ENCODE measurements at places on chromosomes 4 and X.
A peak's percentile ranks its signal among the peaks of the same experiment; 100 is the strongest.

DNA sequence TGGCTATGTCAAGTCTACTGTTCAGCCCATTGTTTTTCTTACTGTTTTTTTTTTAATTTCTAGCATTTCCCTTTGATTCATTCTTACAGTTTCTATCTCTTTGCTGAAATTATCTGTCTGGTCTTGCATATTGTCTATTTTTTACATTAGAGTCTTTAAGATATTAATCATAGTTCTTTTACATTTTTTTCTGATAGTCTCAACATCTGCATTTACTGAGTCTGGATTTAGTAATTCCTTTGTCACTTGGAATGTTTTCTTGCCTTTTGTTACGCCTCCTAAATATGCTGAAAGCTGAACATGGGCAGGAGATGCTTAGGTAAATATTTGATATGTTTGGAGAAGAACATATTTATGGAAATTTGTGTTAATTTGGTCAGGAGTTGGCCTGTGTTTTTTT lies 10.4 kb downstream of the JADE3 start:
- no peak for DNase-seq

- no peak for DNase-seq
These were observed 203.7 kb upstream of the NWD2 start for GRCh38 chr4:37040816-37041215.

DNA sequence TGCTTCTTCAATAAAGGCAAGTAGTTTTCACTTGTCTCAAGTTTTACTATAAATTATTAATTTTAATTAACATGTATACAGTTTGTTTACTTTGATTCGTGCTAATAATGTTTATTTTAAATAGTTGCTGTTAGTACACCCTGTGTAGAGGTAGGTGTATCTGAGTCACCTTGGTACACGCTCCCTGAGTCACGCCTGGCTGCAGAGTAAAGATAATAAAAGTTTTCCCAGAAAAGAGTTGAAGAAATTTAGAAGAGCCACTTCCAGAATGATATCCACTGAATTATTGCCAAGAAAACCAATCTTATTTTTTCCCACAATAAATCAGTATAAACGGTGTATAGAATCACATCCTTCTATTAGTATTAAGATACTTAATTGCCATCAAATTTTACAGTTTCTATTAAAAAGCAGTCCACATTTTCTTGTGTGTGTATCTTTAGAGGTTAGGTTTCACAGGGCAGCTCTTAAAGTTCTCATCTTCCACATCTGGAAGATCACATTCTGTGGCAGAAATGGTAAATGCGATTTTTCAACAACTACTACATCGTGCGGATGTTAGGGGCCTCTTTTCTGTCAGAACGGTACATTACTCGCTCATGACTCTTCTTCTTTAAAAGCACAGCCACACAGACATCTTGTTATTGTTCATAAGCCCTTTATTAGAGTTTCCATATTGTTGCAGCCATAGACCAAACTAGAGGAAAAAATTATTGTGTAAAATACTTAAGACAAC lies 55.4 kb downstream of the HADH start:
- no peak for DNase-seq

DNA sequence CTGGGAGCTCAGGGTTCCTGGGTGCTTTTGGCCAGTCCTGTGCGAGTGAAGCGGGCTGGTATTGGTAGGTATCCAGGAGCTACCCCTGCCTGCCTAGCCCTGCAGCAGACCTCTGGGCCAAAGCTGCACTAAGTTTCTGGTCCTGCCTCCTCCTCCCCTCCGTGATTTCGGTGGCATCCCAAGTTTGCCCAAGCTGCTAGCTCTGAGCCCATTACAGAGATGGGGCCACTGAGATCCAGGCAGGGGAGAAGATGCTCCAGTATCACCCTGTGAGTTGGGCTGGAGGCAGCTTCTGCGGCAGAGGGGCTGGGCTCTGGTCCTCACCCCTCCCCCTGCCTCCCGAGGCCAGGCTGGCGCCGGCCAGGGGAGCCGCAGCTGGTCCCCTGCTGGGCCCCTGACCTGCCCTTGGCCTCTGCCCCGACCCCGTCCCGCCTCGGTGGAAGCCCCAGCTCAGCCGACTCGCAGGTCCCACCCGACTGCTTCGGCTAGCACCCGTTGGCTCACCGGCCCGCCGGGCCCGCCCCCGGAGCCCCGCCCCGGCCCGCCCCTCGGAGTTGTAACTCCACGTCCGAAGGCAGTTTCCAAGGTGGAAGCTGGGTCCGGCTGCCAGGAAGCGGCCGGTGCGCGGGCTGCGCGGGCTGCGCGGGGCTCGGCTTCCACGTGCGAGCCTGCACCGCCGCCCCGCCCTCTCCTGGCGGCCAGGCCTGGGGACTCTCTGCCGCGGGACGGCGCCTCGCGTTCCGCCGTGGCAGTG lies at the start of gene DUSP9:
DUSP9 (plus strand) TSS at position 584 of the 754 bp plus-strand sequence. CDS start 751 bp downstream, outside the sequence.
- DNase-seq: no peak

- no peak for DNase-seq
These were observed 1698.4 kb upstream of the PCDH10 start for GRCh38 chr4:131450572-131451209.

DNA sequence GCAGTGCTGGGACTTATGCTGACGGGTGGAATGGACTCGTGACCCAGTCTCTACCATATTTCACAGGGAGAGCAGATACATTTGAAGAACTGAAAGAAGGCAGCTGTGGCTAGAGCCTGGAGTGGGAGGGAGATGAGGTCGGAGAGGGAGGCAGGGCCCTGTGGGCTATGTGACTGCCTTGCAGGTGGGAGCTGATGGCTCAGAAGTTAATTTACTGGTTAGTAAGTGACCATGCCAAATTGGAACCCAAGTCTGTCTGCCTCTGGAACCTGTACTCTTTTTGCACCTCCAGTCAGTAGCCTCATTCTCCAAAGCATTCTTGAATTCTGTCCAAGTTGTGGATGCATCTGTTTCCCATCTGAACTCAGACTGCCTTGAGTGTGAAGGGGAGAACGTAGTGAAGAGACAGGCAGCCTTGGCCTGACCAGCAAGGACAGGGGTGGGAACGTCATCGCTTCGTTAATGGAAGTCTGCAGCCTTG lies 92.3 kb downstream of the REPS2 start:
- no peak for DNase-seq

- DNase-seq: peak; percentile 35
These were observed 1.2 kb downstream of the PPARGC1A start for GRCh38 chr4:23888421-23889319.

- no peak for DNase-seq
These were observed 599.5 kb downstream of the FSTL5 start for GRCh38 chr4:161564230-161564834.

DNA sequence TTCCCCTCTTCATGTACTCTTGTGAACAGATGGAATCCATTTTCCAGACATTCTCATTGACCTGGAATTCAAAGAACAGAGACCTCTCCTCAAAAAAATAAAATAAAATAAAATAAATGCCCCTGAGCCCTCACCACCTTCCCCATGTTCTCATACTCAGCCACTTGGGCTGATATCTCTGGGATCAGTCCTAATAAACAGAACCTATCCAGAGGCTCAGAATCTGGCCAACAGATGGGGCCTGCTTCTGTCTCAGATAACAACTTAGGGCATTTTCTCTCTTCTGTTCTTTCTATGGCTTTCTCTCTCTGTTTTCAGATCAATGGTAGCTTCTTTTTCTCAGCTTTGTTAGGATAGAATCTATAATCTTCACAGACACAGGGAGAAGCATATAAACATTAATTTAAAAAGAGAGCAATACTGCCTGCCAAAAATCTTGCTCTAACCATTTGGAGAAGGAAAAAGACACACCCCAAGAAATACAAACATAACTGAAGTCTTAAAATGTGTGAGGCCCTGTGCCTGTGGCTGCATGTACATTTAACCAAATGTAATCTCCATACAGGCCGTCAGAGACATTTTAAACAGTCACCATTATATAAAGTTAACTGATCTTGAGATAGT lies 907.1 kb downstream of the FAT4 start:
- no peak for DNase-seq

GRCh38 chrX:154991476-154991875 lies 31.0 kb downstream of the F8 start:
- DNase-seq: no peak

GRCh38 chrX:71622576-71623450 lies 4.5 kb upstream of the CXCR3 start:
- no peak for DNase-seq

DNA sequence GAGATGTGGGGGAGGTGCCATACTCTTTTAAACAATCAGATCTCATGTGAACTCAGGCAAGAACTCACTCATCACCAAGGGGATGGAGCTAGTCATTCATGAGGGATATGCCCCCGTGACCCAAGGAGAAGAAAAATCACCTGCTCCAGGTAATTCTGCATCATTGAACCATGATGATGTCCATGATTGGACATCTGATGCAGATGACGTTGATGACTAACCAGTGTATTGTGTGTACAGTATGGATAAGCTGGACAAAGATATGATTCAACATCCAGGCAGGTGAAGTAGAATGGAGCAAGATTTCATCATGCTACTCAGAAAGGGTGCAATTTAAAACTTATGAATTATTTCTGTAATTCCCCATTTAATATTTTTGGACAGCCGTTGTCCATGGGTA lies 286.4 kb upstream of the SMIM31 start:
- no peak for DNase-seq

DNA sequence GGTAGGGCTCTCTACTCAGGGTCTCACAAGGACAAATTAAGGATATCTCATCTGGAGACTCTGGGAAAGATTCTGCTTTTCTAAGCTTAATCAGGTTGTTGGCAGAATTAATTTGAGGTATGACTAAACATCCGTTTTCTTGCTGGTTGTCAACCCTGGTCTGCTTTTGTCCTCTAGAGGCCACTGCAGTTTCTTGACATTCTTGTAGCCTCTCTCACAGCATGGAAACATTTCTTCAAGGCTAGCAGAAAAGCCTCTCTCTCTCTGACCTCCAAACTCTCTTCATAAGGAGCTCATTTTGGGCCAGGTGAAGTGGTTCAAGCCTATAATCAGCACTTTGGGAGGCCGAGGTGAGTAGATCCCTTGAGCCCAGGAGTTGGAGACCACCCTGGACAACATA lies 749.5 kb upstream of the PCDH7 start:
- DNase-seq: no peak

GRCh38 chr4:142413485-142413884 lies 432.6 kb downstream of the INPP4B start:
- DNase-seq: no peak

DNA sequence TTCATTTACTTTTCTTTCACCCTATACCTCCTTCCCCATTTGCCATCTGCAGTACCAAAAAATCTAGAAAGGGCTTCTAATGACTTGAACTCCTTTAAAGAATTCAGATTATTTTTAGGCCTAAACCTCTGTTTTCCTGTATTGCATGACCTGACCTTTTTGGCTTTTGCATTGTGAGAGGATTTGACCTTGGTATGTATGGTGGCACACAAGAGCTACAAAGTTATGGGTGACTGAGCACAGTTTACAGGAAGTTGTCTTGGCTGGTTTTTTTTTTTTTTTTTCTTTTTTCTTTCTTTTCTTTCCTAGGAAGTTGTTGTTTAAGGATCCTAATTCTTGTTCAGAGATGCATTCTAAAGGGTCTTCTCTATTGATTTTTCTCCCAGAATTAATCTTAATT lies 32.0 kb upstream of the MTMR8 start:
- DNase-seq: no peak

- no peak for DNase-seq
These were observed 91.3 kb downstream of the SNCA start for GRCh38 chr4:89745708-89746107.

DNA sequence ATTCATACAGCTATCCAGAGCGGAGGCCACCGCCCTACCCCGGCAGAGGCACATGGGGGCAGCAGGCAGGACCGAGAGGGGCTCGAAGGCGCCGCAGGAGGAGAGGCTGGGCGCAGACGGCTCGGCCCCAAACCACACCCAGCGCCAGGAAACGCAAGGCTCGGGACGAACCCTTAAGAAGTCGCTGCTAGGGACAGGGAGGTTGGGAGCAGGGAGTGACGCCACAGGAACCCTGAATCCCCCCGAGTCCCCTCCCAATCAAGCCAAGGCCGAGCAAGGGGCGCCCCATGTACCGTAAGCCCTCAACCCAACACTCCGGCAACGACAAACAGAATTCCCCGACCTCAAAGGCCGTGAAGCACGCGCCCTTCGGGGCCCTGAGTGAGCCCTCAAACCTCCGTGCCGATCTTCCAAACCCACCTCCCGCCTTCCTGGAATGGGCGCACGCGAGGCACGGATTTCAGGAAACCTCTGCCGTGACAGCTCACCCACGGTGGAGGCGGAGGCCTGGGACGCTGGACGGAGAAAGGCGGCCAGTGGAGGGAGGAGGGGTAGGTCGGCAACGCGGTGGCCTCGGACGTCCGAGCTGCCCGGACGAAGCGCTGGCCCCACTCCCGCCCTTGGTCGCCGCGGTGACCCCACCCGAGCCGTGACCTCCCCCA lies 1.8 kb downstream of the ZFYVE28 start:
- no peak for DNase-seq

- no peak for DNase-seq
These were observed 336.9 kb upstream of the TRAM1L1 start for GRCh38 chr4:117422297-117422696.

- no peak for DNase-seq
These were observed 20.5 kb downstream of the MND1 start for GRCh38 chr4:153365003-153365402.

GRCh38 chr4:177367336-177367735 lies 57.7 kb downstream of the NEIL3 start:
- DNase-seq: no peak

GRCh38 chrX:106862972-106863688 lies 40.0 kb downstream of the RIPPLY1 start:
- peak; percentile 2 for DNase-seq

- DNase-seq: peak; percentile 57
These were observed at the start of gene HDX for GRCh38 chrX:84501798-84502628. Gene HDX (minus strand): TSS chrX:84502453. CDS start chrX:84475397, 27,056 bp downstream.

- DNase-seq: peak; percentile 40
These were observed 5.2 kb upstream of the ARX start for GRCh38 chrX:25020905-25021449.

- no peak for DNase-seq
These were observed 421 bp upstream of the PLAC1 start for GRCh38 chrX:134658760-134659023.

- peak; percentile 22 for DNase-seq
These were observed 10.0 kb upstream of the OPHN1 start for GRCh38 chrX:68443155-68443868.

DNA sequence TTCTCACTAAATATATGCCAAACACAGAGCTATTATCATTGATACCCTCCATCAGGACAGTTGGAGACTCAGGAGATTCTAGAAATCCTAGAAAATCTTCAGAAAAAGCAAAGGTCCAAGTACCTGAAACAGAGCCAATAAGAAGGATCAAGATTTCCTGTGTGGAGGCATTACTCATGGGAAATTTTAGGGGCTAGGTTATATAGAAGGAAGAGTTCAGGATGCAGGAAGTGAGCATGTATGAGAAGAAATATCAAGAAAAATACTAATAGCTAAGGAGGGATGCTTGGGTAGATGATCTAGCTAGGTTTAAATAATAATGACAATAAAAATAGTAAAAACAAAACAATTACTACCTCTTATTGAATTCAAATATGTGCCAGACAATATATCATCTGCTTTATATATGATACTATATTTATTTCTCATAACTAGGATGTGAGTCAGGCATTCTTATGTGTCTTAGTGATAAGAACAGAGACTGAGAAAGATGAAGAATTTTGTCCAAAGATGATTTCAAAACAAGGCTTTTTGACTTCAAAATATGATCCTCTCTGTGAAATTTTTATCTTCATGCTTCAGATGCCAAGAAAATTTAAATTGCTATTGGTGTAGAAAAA lies 66.4 kb upstream of the HHIP start:
- no peak for DNase-seq

GRCh38 chr4:53748328-53748772 lies 157.1 kb upstream of the LNX1 start:
- DNase-seq: no peak

All from COLO829 (cell line).